ENCODE measurements at places on chromosomes 4 and X. TPM values are rescaled to one million over a fixed set of nuclear protein-coding genes. Genes with fewer than 3 reads are reported as not detected.

DNA sequence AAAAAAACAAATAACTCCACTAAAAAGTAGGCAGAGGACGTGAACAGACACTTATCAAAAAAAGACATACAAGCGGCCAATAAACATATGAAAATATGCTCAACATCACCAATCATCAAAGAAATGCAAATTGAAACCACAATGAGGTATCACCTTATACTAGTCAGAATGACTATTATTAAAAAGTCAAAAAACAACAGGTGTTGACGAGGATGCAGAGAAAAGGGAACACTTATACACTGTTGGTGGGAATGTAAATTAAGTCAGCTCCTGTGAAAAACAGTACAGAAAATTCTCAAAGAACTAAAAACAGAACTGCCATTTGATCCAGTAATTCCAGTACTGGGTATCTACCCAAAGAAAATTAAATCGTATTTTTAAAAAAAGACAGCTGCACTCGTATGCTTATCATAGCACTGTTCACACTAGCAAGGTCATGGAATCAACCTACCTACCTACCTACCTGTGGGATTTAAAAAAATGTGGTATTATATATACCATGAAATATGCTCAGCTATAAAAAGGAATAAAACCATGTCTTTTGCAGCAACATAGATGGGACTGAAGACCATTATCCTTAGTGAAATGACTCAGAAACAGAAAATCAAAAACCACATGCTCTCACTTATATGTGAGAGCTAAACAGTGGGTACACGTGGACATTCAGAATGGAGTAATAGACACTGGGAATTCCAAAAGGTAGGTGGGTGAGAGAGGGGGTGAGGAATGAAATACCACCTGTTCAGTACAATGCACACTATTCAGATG lies 24.8 kb upstream of the PTPN13 start:
- no peak for DNase-seq
- H3K27me3 ChIP-seq, result peaks cover 22% of the 10 kb centered on the region
- H3K27ac ChIP-seq, result no peak overlapping the region
- no peaks in the 10 kb centered on the region for H3K36me3 ChIP-seq

Gene INPP4B
- 39.8 TPM for total RNA-seq

Gene NHSL2
- 0.07 TPM for total RNA-seq

GRCh38 chr4:106473515-106473914 lies 104.9 kb upstream of the GIMD1 start:
- no peak for DNase-seq
- no peak overlapping the region for H3K27ac ChIP-seq
- H3K27me3 ChIP-seq, result no peaks in the 10 kb centered on the region
- H3K36me3 ChIP-seq, result no peaks in the 10 kb centered on the region

GRCh38 chrX:13565511-13565910 lies 3.9 kb upstream of the EGFL6 start:
- H3K27me3 ChIP-seq, result peaks cover 20% of the 10 kb centered on the region
- peaks cover 5% of the 10 kb centered on the region for H3K4me1 ChIP-seq
- H3K27ac ChIP-seq, result no peak overlapping the region
- no peak overlapping the region for H3K4me3 ChIP-seq
- DNase-seq, result no peak
- H3K36me3 ChIP-seq, result no peaks in the 10 kb centered on the region

- no peak overlapping the region for H3K27ac ChIP-seq
- H3K4me3 ChIP-seq, result no peak overlapping the region
- H3K4me1 ChIP-seq, result no peaks in the 10 kb centered on the region
- no peak for DNase-seq
- H3K27me3 ChIP-seq, result no peaks in the 10 kb centered on the region
Measured at GRCh38 chr4:159682996-159683395, 580.1 kb downstream of the RAPGEF2 start.

- no peak overlapping the region for H3K4me3 ChIP-seq
- peak; percentile 78 for DNase-seq
- H3K36me3 ChIP-seq, result no peaks in the 10 kb centered on the region
- peaks cover 2% of the 10 kb centered on the region for H3K4me1 ChIP-seq
Measured at GRCh38 chrX:135477576-135477975, 42.9 kb upstream of the INTS6L start.

DNA sequence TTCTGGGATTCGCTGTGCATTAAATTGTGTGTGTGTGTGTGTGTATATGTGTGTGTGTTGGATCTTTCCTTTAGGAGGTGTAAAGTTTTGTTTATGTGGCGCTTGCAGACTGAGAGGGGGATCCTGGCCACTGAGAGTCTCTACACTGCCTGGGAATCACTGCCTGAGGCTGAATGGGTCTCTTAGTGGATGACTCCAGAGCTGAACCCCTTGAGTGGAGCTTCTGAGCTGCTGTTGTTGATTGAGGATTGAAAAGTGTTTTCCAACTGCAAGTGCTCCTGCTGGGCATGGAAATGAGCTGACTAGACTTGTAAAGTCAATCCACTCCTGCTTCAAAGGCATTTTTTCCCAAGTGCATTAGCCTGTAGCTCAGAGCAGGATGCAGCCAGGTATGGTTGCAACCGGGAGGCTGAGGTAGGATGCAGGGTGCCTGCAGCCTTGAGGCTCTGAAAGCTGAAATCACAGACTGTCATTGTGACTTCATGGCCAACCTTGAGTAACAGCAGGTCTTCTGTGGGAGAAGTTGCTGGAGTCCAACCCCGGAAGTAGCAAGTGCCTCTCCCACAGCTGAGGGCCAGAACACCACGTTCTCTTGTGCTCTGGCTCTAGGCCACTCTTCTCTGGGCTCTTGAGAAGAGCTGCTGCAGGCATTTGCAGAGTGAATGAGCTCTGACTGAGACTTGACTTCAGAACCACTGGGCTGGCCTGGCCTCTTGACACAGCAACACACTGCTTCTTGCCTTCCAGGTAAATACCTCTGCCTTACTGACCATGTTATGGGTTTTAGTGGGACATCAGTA lies at the start of gene TBX22:
Gene TBX22 (plus strand): TSS at position 613 of the 800 bp plus-strand sequence. CDS start 7,517 bp downstream, outside the sequence.
- H3K27me3 ChIP-seq, result no peaks in the 10 kb centered on the region
- no peak within 1 kb of the TSS for H3K27ac ChIP-seq
- no peak for DNase-seq
- H3K4me1 ChIP-seq, result no peaks in the 10 kb centered on the region

Gene RNF212
- total RNA-seq, result 1.8 TPM

GRCh38 chrX:26613956-26614355 lies 398.0 kb downstream of the MAGEB5 start:
- no peak overlapping the region for H3K27ac ChIP-seq
- no peaks in the 10 kb centered on the region for H3K27me3 ChIP-seq
- no peaks in the 10 kb centered on the region for H3K4me1 ChIP-seq
- no peak overlapping the region for H3K4me3 ChIP-seq
- DNase-seq, result no peak
- no peaks in the 10 kb centered on the region for H3K36me3 ChIP-seq

Gene TREX2
- total RNA-seq, result 1.1 TPM

- H3K36me3 ChIP-seq, result no peaks in the 10 kb centered on the region
- no peak for DNase-seq
- H3K4me1 ChIP-seq, result no peaks in the 10 kb centered on the region
Measured at GRCh38 chrX:144627947-144628346, 619.4 kb upstream of the SPANXN1 start.

DNA sequence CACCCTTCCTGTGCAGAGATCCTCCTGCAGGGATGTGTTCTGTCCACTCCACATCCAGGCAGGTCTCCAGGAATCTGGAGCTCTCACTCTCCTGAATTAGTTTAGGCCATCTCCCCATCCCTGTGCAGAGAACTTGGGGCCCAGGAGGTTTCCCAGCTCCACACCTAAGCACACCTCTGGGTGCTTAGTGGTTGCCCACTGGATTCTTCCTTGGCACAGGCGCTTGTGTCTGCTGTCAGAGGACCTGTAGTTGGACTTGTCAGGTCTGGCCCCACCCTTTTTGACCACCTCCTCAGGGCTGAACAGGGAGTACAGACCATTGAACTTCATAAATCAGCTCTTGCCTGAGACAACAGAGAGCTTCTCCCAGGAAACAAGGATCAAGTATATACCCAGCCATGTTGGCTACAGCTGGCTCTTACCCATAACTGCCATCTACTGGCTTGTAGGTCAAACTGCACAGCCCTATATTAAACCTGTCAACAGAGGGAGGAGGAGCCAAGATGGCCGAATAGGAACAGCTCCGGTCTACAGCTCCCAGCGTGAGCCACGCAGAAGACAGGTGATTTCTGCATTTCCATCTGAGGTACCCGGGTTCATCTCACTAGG lies 275.5 kb downstream of the PPARGC1A start:
- no peak overlapping the region for H3K4me3 ChIP-seq
- peak; percentile 56 for DNase-seq
- no peaks in the 10 kb centered on the region for H3K4me1 ChIP-seq
- H3K36me3 ChIP-seq, result no peaks in the 10 kb centered on the region
- H3K27ac ChIP-seq, result no peak overlapping the region
- H3K27me3 ChIP-seq, result no peaks in the 10 kb centered on the region

Gene VEGFD
- total RNA-seq, result not detected

GRCh38 chr4:69843932-69844331 lies 16.0 kb downstream of the SULT1E1 start:
- H3K27ac ChIP-seq, result no peak overlapping the region
- H3K4me3 ChIP-seq, result no peak overlapping the region
- H3K36me3 ChIP-seq, result no peaks in the 10 kb centered on the region

Gene ADAMTS3
- total RNA-seq, result not detected

DNA sequence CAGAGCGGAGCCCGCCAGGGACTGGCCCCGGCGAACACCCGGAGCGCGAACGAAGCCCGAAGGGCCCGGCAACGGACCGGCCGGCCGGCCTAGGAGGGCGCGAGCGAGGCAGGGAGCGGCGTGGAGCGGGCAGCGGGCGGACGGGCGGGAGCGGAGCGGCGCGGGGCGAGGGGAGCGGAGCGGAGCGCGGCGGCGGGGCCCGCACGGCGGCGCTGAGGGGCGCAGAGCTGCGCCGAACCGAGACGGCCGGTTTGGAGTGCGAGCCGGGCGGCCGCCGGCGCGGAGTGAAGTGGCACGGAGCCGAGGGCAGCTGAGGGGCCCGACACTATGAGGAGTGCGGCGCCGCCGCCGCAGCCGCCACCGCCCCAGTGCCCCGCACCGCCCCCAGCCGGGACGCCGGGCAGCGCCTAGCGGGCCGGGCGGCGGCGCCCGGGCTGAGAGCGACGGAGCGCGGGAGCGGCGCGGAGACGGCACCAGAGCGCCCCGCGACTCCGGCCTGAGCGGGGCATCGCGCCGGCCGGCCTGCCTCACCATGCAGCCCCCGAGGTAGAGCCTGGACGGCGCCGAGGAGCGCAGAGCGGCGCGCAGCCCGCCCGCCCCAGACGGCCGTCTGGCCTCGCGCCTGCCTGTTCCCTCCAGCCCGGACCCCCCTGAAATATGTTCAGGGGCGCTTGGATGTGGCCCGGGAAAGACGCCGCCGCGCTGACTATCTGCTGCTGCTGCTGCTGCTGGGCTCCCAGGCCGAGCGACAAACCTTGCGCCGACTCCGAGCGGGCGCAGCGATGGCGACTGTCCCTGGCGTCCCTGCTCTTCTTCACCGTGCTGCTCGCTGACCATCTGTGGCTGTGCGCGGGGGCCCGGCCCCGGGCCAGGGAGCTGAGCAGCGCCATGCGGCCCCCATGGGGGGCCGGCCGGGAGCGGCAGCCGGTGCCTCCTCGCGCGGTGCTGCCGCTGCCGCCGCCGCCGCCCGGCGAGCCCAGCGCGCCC lies 793 bp downstream of the NALF2 start:
- no peaks in the 10 kb centered on the region for H3K36me3 ChIP-seq
- peaks cover 27% of the 10 kb centered on the region for H3K27me3 ChIP-seq
- peaks cover 3% of the 10 kb centered on the region for H3K4me1 ChIP-seq

Gene CXCL6
- not detected for total RNA-seq

DNA sequence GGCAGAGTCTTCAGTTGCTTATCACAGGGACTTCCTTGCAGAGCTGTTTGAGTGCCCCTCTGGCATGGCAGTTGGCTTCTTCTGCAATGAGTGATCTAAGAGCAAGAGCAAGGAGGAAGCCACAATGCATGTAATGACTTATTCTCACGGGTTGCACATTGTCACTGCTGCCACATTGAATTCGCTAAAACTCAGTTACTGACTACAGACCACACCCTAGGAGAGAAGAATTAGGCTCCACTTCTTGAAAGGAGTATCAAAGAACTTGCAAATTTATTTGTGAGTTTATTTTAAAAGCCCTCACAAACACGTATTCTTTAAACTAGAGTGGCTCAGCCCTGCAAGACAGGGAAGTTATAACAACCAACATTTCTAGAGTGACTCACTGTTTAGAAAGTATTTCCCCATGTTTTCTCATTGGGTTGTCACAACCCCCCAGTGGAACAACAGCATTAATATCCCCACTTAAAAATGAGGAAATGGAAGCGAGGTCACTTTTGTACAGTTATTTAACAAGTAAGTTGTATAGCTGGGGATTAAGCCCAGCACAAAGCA lies 32.4 kb upstream of the RBPJ start:
- no peaks in the 10 kb centered on the region for H3K27me3 ChIP-seq
- peak overlapping the region; percentile 38 for H3K4me3 ChIP-seq
- peak; percentile 69 for DNase-seq
- no peaks in the 10 kb centered on the region for H3K36me3 ChIP-seq
- peak overlapping the region; percentile 70 for H3K27ac ChIP-seq
- peaks cover 16% of the 10 kb centered on the region for H3K4me1 ChIP-seq

Gene PFKFB1
- total RNA-seq, result 0.47 TPM

GRCh38 chrX:68416592-68416991 lies 16.7 kb downstream of the OPHN1 start:
- no peak for DNase-seq
- H3K4me3 ChIP-seq, result no peak overlapping the region

Gene UGT2B15
- not detected for total RNA-seq

Gene RNF128
- not detected for total RNA-seq

- no peaks in the 10 kb centered on the region for H3K4me1 ChIP-seq
- no peak for DNase-seq
- H3K27me3 ChIP-seq, result no peaks in the 10 kb centered on the region
Measured at GRCh38 chr4:172652369-172652768, 516.2 kb upstream of the GALNT7 start.

- H3K36me3 ChIP-seq, result no peaks in the 10 kb centered on the region
- peaks cover 2% of the 10 kb centered on the region for H3K27me3 ChIP-seq
- H3K27ac ChIP-seq, result no peak overlapping the region
- H3K4me3 ChIP-seq, result no peak overlapping the region
- DNase-seq, result no peak
- no peaks in the 10 kb centered on the region for H3K4me1 ChIP-seq
Measured at GRCh38 chr4:74110670-74111069, 11.7 kb upstream of the CXCL2 start.

Gene SPARCL1
- total RNA-seq, result not detected

GRCh38 chr4:36286481-36286871 lies 5.1 kb downstream of the DTHD1 start:
- peak overlapping the region; percentile 96 for H3K27ac ChIP-seq
- peaks cover 3% of the 10 kb centered on the region for H3K27me3 ChIP-seq
- no peak for DNase-seq
- peak overlapping the region; percentile 42 for H3K4me3 ChIP-seq
- H3K36me3 ChIP-seq, result peaks cover 10% of the 10 kb centered on the region

DNA sequence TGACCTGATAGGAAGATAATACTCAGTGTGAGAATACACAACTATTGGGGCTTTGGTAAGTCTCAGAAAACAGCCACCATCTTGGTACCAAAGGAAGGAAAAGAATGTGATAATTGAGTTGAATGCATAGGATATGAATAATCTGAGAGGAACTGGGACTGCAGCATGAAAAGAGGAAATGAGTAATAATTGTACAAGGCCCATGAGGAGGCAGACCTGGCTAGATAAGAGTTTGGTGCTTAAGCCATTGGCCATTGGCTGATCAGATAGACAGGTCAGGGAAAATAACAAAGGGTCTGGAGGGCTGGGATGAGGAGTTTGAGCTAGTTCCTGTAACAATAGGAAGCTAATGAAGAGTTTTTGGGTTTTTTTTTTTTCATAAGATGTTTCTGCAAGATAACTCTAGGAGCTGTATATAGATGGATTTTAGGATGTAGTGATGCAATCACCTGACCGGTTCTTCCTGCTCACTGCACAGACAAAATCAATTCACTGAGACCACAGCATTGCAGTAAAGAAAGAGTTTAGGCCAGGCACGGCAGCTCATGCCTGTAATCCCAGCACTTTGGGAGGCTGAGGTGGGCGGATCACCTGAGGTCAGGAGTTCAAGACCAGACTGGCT lies 5.3 kb upstream of the TRMT2B start:
- no peak for DNase-seq
- H3K36me3 ChIP-seq, result peaks cover 2% of the 10 kb centered on the region
- peaks cover 10% of the 10 kb centered on the region for H3K4me1 ChIP-seq
- no peaks in the 10 kb centered on the region for H3K27me3 ChIP-seq
- peak overlapping the region; percentile 38 for H3K27ac ChIP-seq

Measured in activated CD4-positive, alpha-beta T cell treated with anti-CD3 and anti-CD28 coated beads, Interleukin-2, amount 10 ng/mL, durations not matched to agents 24 days and 14 days (primary cell).